ENCODE measurements at places on chromosomes 11 and 22.

DNA sequence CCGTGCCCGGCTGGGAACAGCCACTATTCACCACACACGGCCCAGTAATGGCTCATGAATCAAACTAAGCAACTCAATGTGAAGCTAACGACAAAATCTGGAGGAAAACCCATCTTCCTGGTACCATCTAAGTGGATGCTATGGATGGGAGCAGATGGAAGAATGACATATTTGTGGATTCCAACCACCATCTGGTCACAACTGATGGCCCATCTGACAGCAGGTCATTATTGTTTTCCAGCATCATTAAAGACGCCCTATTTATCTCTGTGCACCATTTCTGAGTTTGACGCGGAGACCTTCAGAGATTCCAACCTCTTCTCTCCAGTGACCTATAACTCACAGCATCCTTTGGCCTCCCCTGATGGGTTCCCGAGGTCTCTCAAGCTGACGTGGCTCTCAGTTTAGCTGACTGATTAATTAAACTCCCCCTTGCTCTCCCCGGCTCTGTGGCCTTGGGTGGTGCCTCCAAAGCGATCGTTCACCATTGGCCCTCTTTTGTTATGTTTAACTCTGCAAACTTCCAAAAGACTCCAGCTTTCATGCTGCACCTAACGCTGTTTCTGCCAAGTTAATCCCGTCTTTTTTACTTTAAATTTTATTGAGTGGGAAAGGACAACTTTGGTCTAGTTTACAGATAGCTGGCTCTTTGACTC is 1514.4 kb downstream of the BRD1 start:
- no peak for DNase-seq

- DNase-seq = no peak
Observed at GRCh38 chr11:70448983-70449567, 50.7 kb downstream of the CTTN start.

GRCh38 chr11:118406599-118407166 is 5.3 kb downstream of the ATP5MG start:
- no peak for DNase-seq

- no peak for DNase-seq
Observed at GRCh38 chr11:116505298-116506262, 267.2 kb downstream of the BUD13 start.

- DNase-seq = no peak
Observed at GRCh38 chr11:69335007-69335780, 41.2 kb downstream of the MYEOV start.

DNA sequence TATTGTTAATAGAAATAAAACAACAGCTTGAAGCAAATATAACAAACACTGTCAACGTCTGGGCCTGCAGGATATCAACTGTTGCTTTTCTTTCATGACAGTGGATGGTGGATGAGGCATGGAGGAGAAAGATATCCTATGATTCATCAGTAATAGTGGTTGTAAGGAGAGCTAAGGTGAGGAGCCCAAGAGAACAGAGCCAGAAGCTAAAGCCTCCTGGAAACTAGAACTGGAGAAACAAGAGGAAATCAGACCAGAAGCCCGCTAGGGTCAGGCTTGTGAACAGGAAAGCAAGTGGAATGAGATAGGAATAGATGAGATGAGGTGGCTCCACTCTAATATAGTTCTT is 37.7 kb upstream of the MMP12 start:
- no peak for DNase-seq
